ENCODE measurements at places on chromosomes 16 and 17. TPM values are rescaled to one million over a fixed set of nuclear protein-coding genes. Genes with fewer than 3 reads are reported as not detected.

The CACNG5 gene
- not detected for total RNA-seq

The KIF18B gene
- total RNA-seq, result 39.9 TPM

The GNGT2 gene
- total RNA-seq, result 1.5 TPM

The GP1BA gene
- not detected for total RNA-seq

The MAPT gene
- 1.5 TPM for total RNA-seq

The PRAC1 gene
- total RNA-seq, result not detected

The ABHD15 gene
- 21.2 TPM for total RNA-seq

The ASB16 gene
- total RNA-seq, result not detected

The PNMT gene
- total RNA-seq, result not detected

The PERCC1 gene
- total RNA-seq, result not detected

The SOST gene
- not detected for total RNA-seq

The CDRT15 gene
- total RNA-seq, result not detected

The DOC2A gene
- total RNA-seq, result 0.88 TPM

The CCL18 gene
- not detected for total RNA-seq

The OMG gene
- total RNA-seq, result not detected

The TEX2 gene
- total RNA-seq, result 15.2 TPM

The CMTM2 gene
- total RNA-seq, result not detected

The PIK3R5 gene
- total RNA-seq, result 0.04 TPM

Data from A549 treated with ZK216348 at 1 μM for 4 hours (cell line).